HS-5 (cell line): ENCODE measurements at places on chromosomes 13 and 19.

GRCh38 chr13:90156390-90156789 lies 1191.1 kb upstream of the MIR17HG start:
- DNase-seq = no peak

- DNase-seq = no peak
These were observed 69.6 kb downstream of the RYR1 start for GRCh38 chr19:38503077-38503410.

GRCh38 chr13:40969169-40969901 lies 49.8 kb downstream of the ELF1 start:
- no peak for DNase-seq

GRCh38 chr19:44809577-44810233 lies 802 bp downstream of the BCAM start:
- no peak for DNase-seq

GRCh38 chr13:49112782-49113525 lies 107.2 kb upstream of the MLNR start:
- DNase-seq = no peak

DNA sequence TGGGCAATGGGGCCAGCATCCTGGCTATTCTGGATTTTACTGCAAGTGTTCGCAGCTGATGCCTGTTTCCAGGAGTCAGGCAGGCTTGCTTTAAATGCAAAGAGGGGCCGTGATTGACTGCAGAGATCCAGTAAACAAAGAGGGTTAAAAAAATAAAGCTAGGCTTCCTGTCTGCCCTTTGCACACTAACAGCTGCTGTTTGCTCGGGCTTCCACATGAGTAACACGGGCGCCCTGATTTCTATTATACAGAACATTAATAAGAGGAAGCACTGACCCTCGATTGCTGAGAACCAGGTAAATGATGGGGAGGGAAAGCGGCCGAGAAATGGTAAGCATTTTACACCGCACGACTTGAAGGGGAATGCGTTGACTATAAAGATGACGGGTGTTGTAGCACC lies 254.2 kb upstream of the ZNF507 start:
- DNase-seq = no peak

DNA sequence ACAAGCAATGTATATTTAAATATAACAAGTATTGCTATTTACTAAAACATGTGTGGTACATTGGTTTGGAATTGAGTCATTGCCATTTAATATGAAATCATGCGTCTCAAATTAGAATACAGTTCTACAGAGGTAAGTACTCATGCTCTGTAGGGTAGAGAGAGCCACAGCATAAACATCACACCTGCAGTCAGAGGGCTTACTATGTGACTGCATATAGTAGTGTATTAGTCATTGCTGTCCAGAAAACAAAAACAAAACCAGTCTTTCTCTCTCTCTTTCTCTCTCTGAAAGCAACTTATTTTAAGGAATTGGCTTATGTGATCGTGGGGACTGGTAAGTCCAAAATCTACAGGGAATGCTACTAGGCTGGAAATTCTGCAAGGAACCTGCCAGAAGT lies 370.3 kb downstream of the GPC5 start:
- DNase-seq = no peak

GRCh38 chr19:31383553-31383952 lies 34.3 kb upstream of the TSHZ3 start:
- no peak for DNase-seq

DNA sequence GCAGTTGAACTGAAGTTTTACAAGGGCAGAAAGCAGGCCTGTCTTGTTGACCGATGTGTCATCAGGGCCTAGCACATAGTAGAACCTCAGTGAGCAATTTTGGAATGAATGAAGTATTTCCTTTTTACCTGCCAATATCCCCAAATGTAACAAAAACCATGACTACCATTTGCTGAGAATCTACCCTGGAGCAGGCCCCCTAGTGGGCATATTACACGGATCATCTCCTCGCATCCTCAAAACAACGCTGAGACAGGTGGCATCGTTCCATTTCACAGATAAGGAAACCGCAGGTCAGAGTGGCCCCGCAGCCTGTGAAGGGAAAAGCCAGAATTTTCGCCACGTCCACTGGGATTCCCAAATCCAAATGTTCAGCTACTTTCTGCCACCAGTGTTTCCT lies 77.9 kb downstream of the CACNA1A start:
- DNase-seq = no peak

GRCh38 chr19:21314676-21315075 lies 14.5 kb downstream of the ZNF708 start:
- no peak for DNase-seq

- DNase-seq = no peak
These were observed 57.2 kb upstream of the C1QTNF9 start for GRCh38 chr13:24252136-24252535.

DNA sequence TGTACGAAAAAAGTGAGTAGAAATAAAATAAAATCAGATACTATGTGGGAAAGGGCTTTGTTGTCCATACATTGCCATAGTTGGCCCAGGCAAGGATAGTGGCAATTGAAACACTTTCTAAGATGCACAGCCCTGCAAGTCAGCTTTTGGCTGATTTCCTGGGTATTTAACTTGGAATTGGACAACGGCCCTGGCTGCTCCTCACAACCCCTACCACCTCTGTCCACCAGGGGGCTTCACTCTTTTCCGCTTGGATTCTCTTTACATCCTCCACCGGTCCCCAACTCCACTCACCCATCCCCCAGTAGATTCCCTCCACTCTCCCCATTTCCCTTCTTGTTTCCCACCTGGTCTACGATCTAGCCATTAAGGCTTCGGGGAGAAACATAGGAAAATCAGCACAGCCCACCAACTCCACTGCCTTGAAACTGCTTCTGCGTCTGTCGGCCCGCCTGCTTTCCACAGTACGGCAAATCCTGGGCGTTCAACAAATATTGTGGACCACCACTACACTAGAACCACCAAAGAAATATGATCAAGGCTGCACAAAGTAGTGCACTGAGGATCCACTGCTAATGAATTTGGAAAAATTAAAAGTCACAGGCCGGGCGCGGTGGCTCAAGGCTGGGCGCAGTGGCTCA lies 48.6 kb upstream of the GTF3A start:
- DNase-seq = no peak

DNA sequence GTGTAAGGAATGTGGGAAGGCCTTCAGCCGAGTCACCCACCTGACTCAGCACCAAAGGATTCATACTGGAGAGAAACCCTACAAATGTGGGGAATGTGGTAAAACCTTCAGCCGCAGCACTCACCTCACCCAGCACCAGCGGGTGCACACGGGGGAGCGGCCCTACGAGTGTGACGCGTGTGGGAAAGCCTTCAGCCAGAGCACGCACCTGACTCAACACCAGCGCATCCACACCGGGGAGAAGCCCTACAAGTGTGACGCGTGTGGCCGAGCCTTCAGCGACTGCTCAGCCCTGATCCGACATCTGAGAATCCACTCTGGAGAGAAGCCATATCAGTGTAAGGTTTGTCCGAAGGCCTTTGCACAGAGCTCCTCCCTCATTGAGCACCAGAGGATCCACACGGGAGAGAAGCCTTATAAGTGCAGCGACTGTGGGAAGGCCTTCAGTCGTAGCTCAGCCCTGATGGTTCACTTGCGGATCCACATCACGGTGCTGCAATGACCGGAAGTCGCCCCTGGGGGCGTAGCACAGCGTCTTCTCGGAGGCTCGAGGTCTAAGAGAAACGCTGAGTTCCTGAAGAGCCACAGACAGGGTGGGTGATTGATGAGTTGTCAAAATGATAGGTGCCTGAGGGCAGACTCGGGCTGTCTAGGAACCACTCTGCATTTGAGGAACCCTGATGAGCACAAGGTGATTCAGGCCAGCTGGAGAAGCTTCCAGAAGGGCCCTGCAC lies 12.2 kb downstream of the ZSCAN22 start:
- DNase-seq = no peak

GRCh38 chr19:35721374-35721773 lies 3.6 kb downstream of the KMT2B start:
- DNase-seq = no peak

GRCh38 chr19:4534836-4535658 lies at the start of gene PLIN5:
PLIN5 (minus strand) TSS chr19:4535224; CDS start chr19:4534074, 1,150 bp downstream.
- no peak for DNase-seq

DNA sequence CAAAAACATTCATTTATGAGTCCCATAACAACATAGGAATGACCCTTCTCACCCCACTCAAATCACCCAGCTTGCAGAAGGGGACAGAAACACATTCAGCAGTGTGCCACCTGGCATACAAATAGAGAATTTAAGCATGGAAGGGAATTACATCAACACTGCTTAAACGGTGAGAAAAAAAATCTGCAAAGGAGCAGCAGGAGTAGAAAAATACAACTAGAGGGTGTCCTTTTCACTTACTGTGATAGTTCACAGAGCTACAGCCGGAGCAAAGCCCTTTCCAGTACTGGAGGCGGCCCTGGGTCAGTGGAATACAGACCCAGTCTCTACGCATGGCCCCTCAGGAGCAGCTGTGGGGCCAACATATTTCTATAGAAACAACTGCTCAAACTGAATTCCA lies 764.3 kb upstream of the ARGLU1 start:
- no peak for DNase-seq

DNA sequence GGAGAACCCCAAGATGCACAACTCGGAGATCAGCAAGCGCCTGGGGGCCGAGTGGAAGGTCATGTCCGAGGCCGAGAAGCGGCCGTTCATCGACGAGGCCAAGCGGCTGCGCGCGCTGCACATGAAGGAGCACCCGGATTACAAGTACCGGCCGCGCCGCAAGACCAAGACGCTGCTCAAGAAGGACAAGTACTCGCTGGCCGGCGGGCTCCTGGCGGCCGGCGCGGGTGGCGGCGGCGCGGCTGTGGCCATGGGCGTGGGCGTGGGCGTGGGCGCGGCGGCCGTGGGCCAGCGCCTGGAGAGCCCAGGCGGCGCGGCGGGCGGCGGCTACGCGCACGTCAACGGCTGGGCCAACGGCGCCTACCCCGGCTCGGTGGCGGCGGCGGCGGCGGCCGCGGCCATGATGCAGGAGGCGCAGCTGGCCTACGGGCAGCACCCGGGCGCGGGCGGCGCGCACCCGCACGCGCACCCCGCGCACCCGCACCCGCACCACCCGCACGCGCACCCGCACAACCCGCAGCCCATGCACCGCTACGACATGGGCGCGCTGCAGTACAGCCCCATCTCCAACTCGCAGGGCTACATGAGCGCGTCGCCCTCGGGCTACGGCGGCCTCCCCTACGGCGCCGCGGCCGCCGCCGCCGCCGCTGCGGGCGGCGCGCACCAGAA lies 1.1 kb downstream of the SOX1 start:
- DNase-seq = no peak

DNA sequence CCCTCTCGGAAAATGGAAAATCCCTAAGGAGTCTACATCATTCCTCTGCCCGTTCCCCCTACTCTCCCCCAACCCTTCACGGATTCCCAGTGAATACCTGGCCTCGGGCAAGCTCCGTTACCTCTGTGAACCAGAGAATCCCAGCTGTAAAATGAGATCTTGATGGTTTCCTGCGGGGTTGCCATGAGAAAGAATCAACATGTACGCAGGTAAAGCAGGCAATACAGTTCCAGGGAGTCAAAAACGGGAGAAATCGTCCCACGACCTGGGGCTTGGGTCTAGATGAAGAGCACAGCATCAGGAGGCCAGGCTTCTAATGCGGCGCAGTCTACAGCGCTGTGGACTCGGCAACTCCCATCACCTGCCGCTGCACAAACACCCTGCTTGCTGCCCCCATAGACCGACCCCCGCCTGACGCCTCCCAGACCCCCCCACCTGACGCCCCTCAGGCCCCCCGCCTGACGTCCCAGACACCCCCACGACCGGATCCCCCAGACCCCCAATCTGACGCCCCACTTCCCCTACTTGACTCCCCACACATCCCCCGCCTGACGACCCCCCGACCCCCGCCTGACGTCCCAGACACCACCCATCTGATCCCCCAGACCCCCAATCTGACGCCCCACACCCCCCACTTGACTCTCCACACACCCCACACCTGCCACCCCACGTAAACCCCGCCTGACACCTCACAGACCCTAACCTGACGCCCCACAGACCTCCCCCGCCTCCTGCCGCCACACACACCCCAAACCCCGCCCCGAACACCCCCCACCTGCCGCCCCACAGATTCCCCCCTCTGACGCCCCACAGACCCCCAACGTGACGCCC lies 680 bp downstream of the LIG4 start:
- no peak for DNase-seq

- no peak for DNase-seq
These were observed 82.3 kb downstream of the CDADC1 start for GRCh38 chr13:49329831-49330545.

DNA sequence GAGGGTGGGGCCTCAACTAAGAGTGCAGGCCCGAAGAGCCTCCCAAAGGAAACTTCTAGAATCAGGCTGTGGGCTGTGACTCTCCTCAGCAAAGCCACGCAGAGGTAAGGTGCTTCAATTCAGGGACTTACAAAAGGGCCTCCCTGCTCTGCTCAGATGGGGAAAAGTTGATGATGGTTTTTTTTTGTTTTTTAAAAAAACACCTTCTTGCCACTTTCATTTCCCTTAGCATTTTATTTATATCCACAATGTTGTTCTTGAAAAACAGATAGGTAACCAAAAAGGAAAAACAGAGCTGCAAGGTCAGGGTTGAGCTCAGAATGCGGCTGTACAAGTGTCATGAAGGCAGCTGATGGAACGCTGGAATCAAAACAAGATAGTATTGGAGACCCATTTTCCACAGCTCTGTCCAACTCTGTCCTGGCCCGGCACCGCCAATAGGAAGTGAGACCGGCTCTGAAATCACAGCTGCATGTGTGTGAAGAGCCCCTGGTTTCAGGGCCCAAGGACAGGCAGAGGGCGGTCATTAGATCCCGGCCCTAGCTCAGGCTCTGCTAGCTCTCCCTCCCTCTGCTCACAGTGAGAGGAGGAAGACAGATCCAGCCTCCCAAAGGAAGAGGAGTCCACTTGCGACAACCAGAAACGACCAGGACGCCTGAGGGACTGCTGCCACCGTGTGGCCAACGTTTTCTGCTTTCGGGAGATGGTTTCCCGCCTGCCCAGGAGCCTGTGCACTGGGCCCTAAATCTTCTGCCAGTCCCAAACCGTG lies 58.3 kb downstream of the KLF2 start:
- peak; percentile 41 for DNase-seq

GRCh38 chr19:47723581-47723940 lies 10.3 kb downstream of the EHD2 start:
- no peak for DNase-seq

GRCh38 chr13:98786023-98786422 lies 33.6 kb upstream of the SLC15A1 start:
- DNase-seq = no peak

DNA sequence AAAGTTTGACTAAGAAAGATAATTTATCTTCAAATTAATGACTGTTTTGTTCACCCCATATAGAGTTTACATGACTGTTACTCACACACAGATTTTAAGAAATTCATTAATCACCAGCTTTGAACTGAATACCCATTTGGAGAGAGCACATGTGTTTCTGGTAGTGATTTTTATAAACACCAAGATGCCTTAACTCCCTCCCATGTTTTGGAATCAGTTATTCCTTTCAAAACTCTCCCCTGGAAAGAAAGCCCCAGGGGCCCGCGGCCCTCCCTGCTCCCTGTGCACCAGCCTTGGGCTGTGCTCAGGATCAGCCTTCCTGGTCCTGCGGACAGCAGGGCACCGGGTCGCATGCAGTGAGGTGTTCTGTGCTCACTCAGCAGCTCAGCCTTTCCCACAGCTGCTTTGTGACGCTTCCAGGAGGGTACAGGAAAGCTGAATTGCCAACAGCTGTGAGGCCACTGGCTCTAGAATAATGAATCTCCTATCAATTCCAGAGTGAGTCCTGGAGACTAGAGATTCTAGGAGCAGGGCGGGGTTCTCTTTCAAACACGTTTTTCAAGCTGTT lies 483.2 kb downstream of the EFNB2 start:
- DNase-seq = no peak

- no peak for DNase-seq
These were observed 12.3 kb downstream of the RUBCNL start for GRCh38 chr13:46374710-46375109.

- peak; percentile 53 for DNase-seq
These were observed 349.0 kb downstream of the EFNB2 start for GRCh38 chr13:106186366-106187030.
